ENCODE measurements at places on chromosomes 2 and 18.
A peak's percentile ranks its signal among the peaks of the same experiment; 100 is the strongest.

DNA sequence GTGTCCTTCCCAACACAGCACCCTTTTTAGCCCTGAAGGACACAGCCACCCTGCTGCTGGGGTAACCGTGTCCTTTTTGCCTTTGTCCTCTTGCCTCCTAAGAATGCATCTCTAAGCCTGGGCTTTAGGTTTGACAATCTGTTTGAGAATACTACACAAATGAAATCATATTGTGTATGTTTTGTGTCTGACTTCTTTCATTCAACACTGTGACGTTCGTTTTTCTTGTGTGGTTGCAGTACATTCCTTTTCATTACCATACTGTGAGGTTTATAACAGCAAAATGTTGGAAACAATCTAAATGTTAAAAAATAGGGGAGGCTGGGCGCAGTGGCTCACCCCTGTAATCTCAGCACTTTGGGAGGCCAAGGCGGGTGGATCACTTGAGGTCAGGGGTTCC lies 11.2 kb downstream of the ASPRV1 start:
- DNase-seq = no peak

GRCh38 chr2:230877759-230878598 lies 13.2 kb downstream of the ITM2C start:
- DNase-seq = no peak

GRCh38 chr18:76363436-76364120 lies 131.5 kb downstream of the ZNF516 start:
- no peak for DNase-seq

GRCh38 chr2:108806371-108807113 lies 20.0 kb downstream of the CCDC138 start:
- DNase-seq = no peak

DNA sequence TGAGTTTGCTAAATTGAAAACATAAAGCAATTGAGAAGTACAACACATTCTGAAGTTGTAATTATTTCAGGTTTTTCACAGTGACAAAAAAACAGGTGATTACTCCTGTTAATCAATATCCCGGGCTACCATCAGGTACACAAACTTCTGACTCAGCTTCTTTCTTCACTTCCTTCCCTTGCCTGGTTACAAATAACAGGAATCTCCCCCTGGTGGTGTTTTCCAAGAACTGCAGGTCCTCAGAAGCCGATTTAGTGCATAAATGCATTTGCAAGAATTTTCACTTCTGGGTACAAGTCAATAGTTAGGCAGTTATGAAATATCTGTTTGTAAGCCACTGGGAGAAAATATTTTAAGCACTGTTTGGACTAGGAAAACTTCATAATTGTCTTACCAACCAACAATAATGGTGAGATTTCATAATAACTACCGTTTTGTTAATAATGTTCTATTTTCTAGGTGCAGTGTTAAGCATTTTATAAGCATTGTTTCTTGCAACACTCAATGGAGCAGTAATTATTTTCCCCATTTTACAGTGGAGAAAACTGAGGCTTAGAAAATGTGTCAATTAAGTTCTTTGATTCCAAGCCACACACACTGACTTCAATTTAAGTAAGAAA lies 12.4 kb upstream of the GMCL1 start:
- peak; percentile 92 for DNase-seq

GRCh38 chr2:124027182-124027581 lies 2.1 kb downstream of the CNTNAP5 start:
- peak; percentile 82 for DNase-seq

DNA sequence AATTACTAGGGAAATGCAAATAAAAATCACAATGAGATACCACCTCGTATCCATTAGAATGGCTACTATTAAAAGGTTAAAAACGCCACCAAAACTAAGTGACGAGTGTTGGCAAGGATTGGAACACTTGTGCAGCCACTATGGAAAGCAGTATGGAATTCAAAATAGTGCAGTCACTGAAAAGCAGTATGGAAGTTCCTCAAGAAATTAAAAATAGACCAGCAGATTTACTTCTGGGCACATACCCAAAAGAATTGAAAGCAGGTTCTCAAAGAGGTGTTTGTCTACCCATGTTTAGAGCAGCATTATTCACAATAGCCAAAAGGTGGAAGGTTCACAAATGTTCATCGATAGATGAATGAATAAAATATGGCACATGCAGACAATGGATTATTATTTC lies 149.7 kb upstream of the STON1 start:
- no peak for DNase-seq

DNA sequence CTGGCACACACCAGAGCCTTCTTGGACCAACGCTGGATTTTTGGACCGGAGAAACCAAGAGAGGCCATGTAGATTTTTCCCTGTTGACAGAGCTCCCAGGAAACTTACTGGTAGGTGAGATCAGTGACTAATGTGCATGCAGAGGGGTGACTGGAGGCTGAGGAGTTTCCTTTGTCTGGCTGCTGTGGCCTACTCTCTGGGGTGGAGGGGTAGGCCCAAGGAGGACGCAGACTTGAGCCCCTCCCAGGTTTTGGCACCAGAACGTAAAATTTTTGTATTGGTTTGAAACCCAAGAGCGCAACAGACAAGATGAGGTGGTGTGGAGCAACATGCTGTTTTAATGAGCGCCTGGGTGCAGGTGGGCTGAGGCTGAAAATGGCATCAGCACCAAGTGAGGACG lies 59.2 kb downstream of the KYNU start:
- DNase-seq = no peak

- no peak for DNase-seq
Measured at GRCh38 chr2:218325566-218326160, 31.0 kb upstream of the CATIP start.
